Stimulated activated CD8-positive, alpha-beta memory T cell treated with anti-CD3 and anti-CD28 coated beads, Interleukin-4, amount 100 ng/mL, for 1 hour (primary cell): ENCODE measurements at places on chromosomes 3 and 15.

DNA sequence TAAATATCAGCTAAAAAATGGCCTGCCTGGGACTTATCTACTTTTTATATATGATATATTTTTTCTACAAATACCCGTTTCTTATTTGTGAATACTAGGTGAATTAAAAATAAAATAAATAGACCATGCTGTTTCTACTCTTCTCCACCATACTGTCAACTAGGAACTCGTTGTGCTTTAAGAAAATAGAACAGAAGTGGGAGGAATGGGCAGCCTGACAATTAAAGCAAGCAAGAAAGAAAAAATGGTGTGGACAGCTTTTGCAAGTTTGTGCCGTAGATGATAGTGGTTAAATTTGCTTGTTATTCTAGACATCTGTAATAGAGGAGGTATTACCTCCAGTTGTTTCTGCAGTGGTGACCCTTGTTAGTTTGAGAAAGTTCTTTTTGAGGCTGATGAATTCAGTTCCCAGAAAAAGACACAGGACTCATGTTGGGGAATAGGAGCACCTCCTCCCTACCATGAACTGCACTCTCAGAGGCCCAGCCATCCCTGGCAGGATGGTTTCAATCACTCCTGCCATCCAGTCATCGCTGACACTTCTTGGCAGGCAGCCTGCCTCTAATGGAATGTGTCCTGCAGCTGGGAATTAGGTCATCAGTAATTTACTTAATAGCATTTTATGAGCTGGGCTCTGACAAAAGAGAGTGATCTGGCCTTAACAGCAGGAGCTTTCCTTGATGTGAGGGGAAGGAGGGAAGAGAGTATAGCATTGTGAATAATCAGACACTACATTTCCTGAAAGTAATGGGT, 105.0 kb upstream of the GAP43 start:
- no peak for DNase-seq

DNA sequence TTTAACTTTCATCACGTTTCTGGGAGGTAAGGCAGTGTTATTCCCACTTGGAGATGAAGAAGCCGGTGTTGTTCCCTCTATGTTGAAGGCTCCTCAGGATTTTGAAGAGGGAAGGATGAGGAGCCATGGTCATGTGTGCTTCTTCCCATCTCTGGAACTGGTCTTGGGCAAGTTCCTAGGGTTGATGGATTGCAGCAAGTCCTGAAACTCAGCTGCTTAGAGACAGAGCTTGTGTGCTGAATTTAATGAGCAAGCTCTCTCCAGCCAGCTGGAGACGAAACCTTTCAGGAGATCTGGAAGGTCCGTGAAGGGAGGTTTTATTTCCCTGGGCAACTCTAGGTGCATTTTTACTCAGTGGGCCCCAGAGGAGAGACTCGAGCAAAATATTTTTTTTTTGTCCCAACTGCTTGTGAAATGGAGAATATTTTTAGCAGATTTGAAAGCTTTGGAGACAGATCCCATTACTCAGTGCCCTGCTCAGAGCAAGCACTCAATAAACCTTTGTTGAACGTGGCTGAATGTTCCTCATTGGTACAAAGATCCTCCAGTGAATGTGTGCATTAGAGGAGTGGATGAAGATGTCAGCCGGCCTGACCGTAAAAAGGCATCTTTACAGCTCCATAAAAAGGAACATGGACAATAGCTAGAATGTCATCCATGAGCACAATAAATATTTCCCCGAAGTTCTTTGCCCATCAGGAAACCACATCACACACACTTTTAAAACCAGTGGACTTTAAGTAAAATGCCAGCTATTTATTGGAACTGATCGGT, 55.6 kb upstream of the RGMA start:
- no peak for DNase-seq

GRCh38 chr3:122784436-122784835, 9.2 kb downstream of the HSPBAP1 start:
- DNase-seq = no peak

DNA sequence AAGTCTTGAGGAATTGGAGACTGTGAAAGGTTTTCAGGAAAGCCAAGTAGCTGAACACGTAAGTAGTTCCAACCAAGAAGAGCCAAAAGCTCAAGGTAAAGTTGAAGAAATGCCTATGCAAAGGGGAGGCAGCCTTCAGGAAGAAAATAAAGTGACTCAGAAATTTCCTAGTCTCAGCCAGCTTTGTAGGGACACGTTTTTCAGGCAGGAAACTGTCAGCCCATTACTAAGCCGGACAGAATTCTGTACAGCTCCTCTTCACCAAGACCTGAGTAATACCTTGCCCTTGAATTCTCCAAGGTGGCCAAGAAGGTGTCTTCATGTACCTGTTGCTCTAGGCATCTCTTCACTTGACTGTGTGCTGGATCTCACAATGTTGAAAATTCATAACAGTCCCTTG, 48.6 kb downstream of the CDAN1 start:
- DNase-seq = no peak

GRCh38 chr3:188284455-188285212, 130.7 kb downstream of the LPP start:
- no peak for DNase-seq

GRCh38 chr15:75032395-75032794, 9.0 kb downstream of the PPCDC start:
- no peak for DNase-seq

- DNase-seq = no peak
Measured at GRCh38 chr15:92627014-92627413, 28.6 kb downstream of the FAM174B start.

GRCh38 chr3:147393261-147393942, 12.9 kb downstream of the ZIC4 start:
- DNase-seq = no peak

DNA sequence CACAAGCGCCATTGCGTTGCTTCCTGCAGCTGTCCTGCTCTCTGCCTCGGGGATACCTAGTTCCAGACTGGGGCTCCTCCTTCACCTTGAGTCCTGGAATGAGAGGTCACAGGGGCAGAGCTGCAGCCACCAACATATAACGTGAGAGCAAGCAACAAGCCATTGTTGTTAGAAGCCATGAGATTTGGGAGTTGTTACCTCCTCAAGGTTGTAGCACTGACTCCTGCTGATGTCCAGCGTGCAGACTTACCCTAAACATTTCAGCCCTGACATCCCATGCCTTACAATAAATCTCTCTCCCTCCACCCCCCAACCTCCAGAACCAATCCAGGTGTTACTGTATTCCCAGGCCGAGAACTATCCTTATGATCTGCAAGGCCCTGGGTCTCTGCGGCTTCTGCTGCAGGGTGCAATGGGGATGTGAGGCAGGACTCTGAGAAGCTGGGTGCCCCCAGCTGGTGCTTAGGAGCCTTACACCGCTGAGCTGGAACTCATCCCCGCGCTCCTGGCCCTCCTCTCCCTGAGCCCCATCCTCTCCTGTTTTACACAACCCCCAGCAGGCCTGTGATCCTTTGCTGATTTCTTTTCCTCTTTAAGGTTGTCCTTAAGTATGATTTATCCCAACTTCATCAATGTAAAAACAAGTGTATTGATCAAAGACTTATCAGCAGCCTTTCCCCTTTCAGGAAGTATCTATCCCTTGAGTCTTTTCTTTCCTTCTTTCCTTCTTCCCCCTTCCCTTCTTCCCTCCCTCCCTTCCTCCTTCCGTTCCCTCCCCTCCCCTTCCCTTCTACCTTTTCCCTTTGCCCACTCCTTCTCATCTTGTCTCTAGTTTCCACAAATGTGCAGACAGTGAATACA, 84.2 kb upstream of the ABHD2 start:
- no peak for DNase-seq

GRCh38 chr3:24006-24405, 172.6 kb upstream of the CHL1 start:
- no peak for DNase-seq

GRCh38 chr3:165642761-165643420, 194.3 kb downstream of the BCHE start:
- DNase-seq = no peak

GRCh38 chr3:72266016-72266370, 481.0 kb upstream of the PROK2 start:
- DNase-seq = no peak

- no peak for DNase-seq
Measured at GRCh38 chr3:127074900-127075360, 92.0 kb downstream of the PLXNA1 start.

DNA sequence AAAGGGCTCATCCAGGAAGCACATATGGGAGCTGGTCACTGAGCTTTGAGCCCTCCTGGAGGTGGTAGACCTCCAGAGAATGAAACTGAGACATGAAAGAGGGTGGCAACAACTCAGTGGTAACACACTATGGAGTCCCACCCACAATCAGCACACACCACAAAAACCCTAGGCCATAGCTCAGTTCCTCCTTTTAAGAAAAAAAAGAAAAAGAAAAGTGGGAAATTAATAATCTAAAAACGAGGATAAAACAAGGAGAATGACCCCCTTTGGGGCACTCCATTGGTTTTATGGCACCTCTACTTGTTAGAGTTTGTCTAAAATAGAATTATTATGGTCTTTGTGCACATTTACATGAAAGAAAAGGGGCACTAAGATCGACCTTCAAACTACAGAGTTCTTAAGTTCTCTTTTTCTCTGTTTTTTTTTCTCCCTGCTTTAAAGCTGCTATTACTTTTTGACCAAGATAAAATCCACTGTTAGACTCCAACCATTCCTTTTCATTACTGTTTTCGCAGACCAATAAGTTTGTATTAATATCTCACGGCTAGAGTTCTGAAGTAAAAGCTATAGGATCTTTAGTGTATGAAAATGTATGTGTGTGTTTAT, 40.2 kb upstream of the ZBTB20 start:
- no peak for DNase-seq

DNA sequence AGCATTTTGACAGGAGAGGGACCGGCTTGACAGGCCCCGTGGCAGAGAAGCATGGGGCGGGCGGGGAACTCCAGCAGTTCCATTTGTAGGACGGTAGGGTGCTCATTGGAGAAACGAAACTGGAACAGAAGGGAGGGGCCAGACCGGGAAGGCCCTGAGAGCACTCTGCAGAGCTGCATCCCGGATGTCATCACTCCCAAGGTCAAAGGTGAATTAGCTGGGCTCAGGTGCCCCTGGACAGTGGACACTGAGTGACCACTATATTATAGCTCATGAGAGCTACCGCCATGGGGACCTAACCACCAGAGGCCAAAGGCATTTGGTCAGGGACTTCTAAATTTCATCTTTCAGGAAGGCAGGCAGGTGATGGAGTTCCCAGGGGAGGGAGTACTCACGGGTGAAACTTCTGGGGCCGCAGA, 7.3 kb downstream of the CSRNP1 start:
- no peak for DNase-seq

- no peak for DNase-seq
Measured at GRCh38 chr15:25931851-25932250, 68.7 kb upstream of the ATP10A start.

- DNase-seq = no peak
Measured at GRCh38 chr3:152269831-152270734, 1.4 kb downstream of the MBNL1 start.

DNA sequence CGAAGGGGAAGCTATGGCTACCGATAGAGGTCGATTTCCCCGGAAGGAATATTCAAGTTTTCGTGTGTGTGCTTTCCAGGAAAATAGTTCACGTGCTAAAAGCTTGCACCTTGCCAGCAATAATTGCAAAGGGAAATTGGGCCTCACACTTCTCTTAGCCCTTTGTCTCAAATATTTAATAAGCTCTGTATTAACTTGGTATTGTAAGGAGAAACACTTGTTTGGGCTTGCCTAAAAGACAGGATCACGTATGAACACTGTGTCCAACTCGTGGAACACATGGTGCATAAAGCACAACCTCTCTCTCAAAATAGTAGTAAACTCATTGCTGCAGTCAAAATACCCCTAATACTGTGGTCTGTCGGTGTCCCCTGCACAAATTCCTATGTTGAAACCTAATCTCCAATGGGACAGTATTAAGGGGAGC, 352 bp upstream of the TMF1 start:
- DNase-seq = no peak

- no peak for DNase-seq
Measured at GRCh38 chr3:197466586-197467399, 89.0 kb downstream of the BDH1 start.

DNA sequence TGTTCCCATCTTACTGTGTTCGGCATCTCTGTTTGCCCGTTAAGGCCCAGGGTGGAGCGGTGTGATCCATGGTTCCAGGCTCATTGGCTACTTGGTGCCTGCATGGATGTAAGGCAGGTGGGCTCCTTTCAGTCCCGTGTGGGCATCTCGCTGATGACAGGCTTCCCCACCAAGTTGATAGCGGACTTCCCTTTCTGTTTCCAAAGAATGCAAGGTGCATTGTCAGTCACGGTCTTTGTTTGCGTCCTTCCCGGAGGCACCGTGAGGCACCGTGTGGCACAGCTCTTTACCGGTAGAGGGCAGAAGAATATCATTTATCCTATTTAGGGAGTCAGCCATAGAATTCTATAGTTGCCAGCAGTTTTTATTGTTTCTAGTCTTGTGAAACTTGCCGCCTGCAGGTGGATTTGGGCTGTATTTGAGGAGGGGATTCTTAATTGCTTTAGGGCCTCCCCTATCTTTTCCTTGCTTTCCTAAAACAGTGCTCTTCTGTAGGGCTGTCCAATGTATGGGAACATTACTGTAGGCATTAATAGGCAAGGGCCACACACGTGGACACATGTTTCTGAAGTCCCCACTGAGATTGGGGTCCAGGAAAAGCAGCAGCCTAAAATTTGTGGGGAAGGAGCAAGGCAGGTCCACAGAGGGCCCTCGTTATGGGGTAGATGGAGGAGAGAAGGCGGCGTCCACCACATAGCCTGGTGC, 244.1 kb downstream of the SLCO3A1 start:
- DNase-seq = no peak

- no peak for DNase-seq
Measured at GRCh38 chr3:110894574-110894973, 177.0 kb upstream of the NECTIN3 start.

GRCh38 chr3:119311081-119311925, 17.1 kb downstream of the ARHGAP31 start:
- DNase-seq = no peak

DNA sequence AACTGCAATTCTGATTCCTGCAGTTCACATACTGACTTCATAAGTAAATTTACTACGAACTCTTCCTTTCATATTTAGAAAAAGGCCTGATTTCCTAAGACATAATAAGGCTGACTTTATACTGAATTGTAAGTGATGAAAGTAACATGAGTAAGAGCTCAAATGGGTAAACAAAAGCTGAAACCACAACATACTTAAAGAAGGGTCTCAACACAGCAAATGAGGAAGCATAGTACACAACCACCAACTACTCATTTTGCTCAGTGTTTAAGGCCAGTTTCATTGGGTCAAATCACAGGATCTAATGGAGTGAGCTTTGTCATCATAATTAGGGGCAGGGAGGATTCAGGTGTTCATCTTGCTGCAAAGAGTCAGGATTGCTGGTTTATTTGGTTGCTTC, 81.4 kb downstream of the SETD2 start:
- DNase-seq = no peak

DNA sequence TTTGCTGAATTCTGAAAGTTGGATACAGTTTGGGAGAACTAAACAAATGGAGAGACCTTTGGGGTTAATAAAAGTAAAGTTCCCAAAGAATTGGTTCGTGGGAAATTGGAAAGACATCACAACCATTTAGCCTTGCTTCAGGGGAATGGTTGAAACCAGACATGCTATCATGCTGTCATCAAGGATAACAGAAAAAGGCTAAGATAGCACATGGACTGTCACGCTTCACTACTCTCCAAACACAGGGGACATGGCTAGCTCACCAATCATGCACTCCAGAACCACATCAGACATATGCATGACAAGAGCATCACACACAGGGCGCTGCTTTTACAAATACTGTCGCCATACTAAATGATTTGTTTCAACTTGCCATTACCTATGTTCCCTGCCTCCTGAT, 671.7 kb upstream of the ROBO1 start:
- DNase-seq = no peak

- DNase-seq = no peak
Measured at GRCh38 chr3:154844863-154845262, 235.3 kb upstream of the MME start.
